ENCODE measurements at places on chromosomes 2 and 18.

- no peak for DNase-seq
Observed at GRCh38 chr2:219630770-219631405, 3.5 kb downstream of the SLC4A3 start.

DNA sequence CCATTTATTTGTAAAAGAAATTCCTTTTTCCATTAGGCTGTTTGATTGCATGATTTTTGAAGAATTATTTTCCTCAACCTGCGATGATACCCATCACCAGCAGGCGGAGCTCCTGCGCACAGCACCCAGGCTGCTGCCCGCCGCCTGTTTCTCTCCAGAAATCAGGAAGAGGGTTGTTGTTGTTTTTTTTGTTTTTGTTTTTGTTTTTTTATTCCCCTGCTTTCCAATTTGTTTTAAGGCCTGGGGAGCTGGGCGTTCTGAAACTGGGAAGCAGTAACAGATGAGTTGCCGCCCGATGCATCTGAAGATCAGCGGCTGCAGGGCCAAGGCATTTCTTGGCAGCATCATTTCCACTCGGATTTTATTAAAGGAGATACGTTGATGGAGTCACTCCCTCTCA lies 132.1 kb downstream of the MBP start:
- DNase-seq = peak; percentile 56

DNA sequence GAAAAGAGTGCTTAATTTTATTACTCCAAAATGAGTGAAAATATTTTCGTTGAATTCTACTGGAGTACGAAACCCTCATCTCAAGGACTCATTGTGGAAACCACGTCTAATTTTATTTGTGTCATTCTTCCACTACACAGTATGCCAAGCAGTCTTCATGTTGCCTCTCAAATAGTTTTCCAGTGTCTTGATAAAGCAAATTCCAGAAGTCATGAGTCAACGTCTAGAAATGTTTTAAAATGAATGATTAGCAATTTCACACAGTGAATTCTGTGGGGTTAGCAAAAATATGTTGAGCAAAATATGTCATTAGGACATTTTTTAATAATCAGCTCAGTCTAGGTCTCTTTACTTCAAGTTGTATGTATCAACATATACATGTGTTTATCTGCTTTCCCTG lies 865.5 kb downstream of the DSC3 start:
- DNase-seq = no peak

DNA sequence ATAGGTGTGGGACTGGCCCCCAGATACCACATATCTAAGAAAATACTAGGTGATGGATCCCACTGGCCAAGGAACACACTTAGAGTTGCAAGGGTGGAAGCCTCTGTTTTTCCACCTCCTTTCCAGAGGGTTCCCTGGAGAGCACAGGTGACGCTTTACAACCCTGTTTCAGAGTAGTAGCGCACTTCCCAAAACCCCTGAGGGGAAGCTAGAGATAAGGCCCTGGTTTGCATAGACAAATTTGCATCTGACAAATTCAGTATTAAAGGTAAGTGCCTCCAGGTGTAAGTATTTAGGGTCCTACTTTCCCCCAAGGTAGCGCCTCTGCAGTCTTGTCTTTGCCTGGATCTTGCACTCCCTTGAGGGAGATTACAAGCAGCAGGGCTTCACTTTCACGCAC lies 474 bp upstream of the CERKL start:
- DNase-seq = no peak

- no peak for DNase-seq
Observed at GRCh38 chr2:213306316-213306942, 22.2 kb downstream of the SPAG16 start.

Data from activated naive CD4-positive, alpha-beta T cell treated with Interleukin-2 at 50 U/mL for 16 hours (primary cell).